ENCODE measurements at places on chromosomes 1 and 21.

- DNase-seq: no peak
These were observed 13.6 kb upstream of the FAM89A start for GRCh38 chr1:231053493-231054162.

- DNase-seq: no peak
These were observed 75.1 kb downstream of the PHTF1 start for GRCh38 chr1:113684153-113684541.

- DNase-seq: no peak
These were observed 125.2 kb downstream of the TYW3 start for GRCh38 chr1:74858136-74858535.

DNA sequence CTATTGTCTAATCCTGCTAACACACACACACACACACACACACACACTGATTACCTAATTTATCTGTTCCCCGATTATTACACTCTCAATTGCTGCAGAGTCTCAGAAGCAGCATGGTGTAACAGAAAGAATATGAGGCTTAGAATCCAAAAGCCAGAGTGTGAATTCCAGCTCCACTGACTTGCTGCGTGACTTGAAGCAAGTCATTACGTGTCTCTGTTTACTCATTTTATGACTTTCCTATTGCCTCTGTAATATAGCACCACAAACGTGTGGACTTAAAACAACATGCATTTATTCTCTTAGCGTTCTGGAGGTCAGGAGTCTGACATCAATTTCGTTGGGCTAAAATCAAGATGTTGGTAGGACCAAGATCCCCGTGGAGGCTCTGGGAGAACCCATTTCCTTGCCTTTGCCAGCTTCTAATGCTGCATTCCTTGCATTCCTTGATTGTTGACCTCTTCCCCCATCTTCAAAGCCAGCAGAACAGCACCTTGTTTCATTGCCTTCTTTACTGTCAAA is 55.9 kb upstream of the ATP5PO start:
- no peak for DNase-seq

DNA sequence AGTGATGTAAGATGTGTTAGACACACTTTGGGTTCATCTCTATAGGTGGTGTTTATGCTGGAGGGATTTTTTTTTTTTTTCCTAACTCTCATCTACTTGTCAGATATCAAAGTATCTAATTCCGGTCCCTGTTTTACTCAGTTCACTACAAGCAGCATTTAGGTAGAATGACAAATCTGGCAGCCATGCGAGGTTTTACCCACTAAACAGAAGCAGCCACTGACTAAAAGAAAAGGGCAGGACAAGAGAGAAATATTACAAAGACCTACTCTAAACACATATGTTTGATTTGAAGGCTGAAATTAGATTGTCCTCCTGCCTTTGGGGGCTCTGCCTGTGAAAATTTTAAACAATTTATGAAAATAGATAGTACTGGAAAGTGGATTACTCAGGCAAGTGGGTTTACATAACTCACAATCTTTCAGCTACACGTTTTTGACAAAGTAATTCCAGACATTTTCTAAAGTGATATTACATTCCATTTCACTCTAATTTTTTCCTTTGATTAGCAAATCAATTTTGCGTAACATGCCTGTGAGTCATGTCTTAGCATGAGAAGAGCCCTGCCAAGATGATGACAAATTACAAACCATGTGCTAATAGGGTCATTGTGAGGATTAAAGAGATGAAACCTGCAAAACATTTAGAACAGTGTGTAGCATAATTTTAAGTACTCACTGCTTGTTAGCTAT is 172.6 kb downstream of the PLA2G4A start:
- no peak for DNase-seq

GRCh38 chr1:6360517-6361070 is 33.0 kb downstream of the ACOT7 start:
- no peak for DNase-seq

DNA sequence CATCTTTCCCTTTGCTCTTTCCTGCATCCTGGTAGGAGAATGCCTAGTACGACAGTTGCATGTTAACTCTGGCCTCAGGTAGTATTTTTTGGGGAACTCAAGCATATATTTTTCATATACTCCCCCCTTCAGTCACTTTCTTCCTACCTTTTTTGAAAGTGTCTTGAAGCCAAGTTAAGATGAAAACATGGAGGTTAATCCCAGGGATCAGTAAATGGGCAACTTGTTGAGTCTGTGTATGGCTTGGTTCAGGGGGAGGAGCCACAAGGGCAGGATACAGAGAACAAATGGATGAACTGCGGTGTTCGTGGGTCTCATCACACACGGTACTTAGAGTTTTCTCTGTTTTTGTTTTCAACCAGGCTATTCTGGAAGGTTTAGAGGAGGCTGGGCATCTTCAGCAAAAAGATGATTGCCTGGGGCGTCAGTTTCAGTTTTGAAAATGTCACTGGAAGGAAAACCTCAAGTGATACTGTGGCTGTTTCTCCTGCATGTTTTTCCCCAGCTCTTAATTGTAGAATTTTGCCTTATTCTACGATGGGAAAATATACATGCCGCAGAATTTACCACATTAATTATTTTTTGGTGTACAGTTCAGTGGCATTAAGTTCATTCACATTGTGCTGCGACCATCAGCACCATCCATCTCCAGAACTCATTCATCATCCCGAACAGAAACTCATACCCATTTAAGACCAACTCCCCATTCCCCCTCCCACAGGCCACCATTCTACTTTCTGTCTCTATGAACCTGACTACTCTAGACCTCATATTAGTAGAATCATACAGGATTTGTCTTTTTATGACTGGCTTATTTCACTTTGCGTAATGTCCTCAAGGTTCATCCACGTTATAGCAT is 71.5 kb downstream of the MAP10 start:
- no peak for DNase-seq

DNA sequence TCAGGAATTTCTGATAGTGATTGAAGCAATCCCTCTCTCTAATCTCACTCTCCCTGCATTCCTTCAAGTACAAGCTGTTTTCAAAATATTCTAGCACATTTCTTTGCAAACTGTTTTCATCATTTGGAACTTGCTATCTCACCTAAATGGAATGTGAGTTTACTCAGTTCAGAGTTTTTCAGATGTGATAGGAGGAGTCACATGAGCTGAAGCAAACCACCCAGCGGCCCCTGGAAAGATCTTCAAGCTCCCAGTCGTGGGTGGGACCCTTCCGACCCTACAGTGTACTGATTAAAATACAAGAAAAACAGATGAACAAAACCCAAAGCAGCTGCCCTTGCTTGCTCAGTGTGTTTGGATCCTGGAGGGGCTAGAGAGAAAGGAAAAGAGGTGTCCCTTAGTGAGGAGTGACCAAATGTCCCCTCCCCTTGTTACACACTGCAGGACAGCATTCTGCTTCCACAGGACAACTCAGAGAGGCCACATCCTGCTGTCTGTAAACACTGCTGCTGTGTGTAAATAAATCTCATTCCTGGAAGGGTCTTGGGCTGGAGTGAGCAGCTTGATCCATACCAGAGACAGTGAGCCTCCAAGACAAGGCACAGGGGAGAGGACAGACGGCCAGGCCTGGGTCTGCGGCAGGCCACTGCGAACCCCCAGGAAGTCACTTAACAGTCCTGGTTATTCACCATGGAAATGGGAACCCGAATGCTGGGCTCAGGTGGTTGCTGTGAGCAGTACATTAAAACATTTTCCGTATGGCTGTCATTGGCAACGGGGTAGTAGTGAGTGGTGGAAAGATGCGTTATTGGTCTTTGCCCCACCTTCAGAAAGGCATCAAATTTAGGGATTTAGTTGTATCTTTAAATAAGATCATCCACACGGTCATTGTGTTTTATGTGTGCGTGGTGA is 229.2 kb downstream of the RHOU start:
- no peak for DNase-seq

GRCh38 chr1:168091720-168092550 is 44.8 kb downstream of the GPR161 start:
- DNase-seq: no peak

DNA sequence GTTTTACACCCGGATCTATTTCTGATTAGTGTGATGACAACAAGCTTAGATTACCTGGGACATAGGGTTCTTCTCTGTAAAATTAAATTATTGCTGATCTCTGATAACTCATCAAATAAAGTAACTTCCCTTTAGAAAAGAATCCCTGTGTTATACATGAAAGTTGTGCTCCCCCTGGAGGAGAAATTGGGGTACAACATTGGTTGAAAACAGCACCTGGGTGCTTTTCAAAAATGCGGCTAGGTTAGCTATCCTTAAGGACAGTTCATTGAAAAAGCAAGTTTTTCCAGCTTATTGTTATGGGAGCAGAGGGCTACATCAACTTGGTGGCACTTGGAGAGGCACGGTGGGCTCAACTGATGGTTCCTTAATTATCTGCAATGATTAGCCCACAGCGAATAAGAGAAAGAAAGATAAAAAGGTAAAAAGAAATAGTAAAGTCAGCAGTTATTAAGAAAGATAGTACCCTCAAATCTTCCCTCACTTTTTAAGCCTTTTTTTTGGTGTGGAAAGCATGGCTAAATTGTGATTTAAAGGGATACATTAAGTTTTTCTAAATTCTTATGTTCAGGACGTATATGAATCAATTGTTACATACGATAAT is 97.8 kb downstream of the FMN2 start:
- no peak for DNase-seq

DNA sequence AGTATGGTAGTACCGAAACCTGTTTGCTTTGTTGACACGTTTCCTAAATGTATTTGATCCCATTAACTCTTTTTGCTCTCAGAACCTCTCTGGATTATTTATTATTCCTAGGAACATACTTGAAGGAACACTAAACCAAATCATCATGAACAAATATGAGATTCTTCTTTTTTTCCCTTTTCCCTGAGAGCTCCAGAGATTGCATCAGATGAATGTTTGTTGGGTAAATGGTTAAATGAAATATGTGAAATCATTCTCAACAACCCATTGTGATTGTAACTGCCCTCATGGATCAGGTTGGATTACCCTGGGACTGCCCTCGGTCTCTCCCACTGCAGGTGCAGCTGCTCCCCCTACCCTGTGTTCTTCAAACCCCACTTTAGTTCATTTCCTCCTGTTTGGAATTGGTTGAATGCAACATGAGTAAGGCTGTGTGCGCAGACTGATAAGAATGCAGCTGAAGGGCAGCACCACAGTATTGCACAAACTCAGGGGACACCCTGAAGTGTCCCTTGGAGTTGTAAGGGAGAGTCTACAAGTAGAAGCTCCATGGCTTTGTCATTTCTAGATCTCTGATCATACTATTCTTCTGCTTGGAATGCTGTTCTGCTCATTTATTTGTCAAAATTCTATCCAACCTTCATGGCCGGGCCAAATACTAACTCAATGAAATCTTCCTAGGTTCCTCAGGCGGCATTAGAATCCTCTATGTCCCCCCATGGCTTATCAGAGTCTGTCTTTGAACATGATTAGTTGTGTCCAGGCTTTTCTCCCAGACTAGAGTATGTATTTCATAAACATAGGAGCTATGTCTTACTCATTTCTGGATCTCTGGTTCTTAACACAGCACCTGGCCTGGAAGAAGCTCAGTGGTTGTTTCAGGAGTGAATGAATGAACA is 47.1 kb upstream of the NEK2 start:
- DNase-seq: no peak

GRCh38 chr1:186785503-186785902 is 43.2 kb upstream of the PLA2G4A start:
- DNase-seq: no peak

- no peak for DNase-seq
These were observed 282.9 kb downstream of the PTPRU start for GRCh38 chr1:29519108-29519787.

- no peak for DNase-seq
These were observed 113.4 kb upstream of the DNAH14 start for GRCh38 chr1:224816062-224816461.

GRCh38 chr1:108841703-108842102 is 15.2 kb downstream of the AKNAD1 start:
- DNase-seq: no peak

DNA sequence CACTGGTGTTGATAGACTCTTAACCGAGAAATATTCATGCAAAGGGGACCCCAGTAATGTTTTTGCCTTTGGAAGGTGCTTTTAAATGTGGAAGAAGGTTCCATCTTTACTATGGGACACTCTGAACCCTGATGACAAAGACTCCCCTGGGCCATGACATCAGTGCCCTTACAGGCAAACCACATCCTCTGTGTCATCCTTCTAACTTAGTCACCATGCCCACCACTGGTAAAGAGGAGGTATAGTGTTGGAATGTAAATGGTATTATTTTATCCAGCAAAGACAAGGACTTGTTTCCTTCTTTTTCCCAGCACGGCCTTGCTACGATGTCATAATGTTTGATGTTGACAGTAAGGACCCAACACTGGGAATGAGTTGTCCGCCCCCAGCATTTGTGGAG is 12.6 kb downstream of the METTL13 start:
- DNase-seq: no peak

DNA sequence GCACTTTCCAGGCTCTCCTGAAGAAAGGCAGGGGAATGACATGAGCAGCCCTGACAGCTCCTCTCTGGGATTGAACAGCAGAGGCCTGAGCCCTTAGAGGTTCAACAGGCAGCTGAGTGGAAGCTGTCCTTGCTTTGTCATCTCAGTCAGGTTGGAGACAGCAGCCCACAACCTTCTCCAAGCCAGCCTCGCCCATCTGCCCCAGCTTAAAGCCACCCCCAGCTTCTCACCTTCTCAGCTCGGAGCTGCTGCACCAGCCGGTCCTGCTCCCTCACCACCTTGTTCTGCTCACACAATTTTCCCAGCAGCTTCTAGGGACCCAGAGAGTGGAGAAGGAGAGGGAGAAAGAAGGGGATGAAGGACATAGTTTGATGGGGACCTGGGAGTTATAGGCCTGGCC is 35.2 kb upstream of the GOLT1A start:
- DNase-seq: no peak

- DNase-seq: no peak
These were observed 194.3 kb upstream of the CAMK1G start for GRCh38 chr1:209389258-209389657.

- DNase-seq: no peak
These were observed 7.2 kb upstream of the TACSTD2 start for GRCh38 chr1:58584082-58584895.

DNA sequence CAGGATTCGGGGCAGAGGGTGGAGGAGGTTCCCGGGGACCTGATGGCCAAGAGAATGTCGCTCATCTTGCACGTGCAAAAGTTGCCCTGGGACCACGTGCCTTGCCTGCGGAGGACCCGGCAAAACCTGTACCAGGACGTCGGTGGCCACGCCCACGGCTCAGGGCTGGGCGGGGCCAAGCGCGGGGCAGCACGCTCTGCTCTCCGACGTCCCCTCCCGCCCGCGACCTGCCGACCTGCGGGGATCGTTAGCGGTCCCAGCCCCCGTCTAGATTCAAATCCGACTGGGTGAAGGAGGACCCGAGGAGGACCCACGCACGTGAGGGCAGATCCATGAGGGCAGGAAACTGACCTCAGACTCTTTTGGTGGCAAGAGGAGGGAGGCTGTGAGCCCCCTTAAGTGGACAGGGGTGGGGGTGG is at the start of gene C1orf167:
Gene C1orf167, plus strand, starts transcription at position 206 of the 419 bp plus-strand sequence. CDS start 2,208 bp downstream, outside the sequence.
- no peak for DNase-seq

All from activated B cell treated with CpG ODN at 0.5 μM for 24 hours (primary cell).